NCI-H510A (cell line): ENCODE measurements at places on chromosomes 3 and 15.

DNA sequence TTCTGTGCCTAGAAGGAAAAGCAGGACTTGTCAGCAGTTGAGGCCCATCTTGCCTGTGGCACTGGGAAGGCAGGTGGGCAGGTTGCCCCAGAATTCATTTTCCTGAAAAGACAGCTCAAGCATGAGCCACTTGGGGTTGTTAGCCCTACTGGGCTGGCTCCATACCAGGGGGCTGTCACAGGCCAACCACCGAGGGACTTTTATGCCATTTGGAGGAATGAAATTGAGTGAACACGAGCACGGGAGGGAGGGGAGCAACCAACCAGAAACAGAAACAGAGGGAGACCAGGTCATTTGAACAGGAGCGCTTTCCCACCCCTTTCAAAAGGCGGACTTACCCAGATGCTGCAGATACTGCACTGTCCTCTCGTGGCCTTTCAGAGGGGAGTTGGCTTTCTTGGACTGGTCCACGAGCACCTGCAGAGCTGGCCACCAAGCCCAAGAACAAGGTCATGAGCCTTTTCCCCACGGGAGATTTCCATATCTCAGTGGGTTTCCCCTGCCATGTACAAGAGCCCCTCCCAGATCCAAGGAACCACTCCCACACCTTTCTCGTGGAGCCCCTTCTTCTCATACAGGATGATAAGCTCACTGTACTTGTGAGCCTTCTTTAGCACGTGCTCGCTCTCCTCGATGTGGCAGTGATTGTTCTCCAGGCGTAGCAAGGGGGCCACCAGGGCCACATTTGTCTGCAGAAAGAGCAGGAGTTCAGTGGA, 9.9 kb upstream of the PLA2G4F start:
- no peak for DNase-seq

DNA sequence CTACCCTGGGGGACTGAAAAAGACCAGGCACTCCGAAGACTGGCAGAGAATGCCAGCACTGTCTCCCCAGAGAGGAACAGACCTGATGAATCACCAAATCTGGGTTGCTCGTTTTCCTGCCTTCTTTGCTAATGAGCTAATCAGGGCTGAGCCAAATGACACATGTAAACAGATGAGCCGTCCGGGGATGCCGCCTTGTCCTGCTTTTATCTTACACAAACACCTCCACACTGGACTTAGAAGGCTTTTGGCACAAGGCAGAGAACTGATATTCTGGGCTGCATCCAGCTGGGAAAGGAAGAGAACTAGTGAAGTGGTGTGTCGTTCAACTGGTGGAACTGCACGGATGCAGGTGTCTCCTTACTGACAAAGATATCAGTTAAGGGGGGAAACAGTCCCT, 88.1 kb downstream of the MECOM start:
- no peak for DNase-seq

- DNase-seq, result no peak
Observed at GRCh38 chr3:119300991-119301391, 6.8 kb downstream of the ARHGAP31 start.

DNA sequence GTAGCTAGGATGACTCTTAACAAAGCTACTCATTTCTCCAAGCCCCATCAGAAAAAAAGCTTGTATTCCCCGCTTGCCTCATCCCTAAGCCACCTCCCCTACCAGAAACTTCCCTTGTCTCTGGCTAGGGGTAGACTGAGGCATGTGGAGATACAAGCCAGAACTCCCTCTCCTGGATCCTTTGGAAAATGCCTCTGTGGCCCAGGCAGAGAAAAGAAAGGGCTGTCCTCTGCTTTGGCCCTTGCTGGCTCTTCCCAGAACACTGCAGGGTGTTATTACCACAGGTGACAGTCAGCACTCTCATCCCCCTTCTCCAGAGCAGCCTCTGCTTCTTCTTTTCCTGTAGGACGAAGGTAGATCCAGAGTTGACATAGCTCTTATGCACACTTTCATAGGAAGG, 15.2 kb downstream of the RMDN3 start:
- DNase-seq, result no peak

- DNase-seq, result no peak
Observed at GRCh38 chr3:14368885-14369284, 33.5 kb upstream of the SLC6A6 start.

GRCh38 chr3:139447486-139447885, 28.8 kb downstream of the RBP2 start:
- DNase-seq, result no peak

GRCh38 chr3:71207632-71208031, 375.9 kb downstream of the FOXP1 start:
- no peak for DNase-seq

GRCh38 chr15:96851613-96852012, 521.1 kb downstream of the NR2F2 start:
- no peak for DNase-seq

GRCh38 chr3:72848703-72849081, 447 bp upstream of the SHQ1 start:
- DNase-seq, result no peak

DNA sequence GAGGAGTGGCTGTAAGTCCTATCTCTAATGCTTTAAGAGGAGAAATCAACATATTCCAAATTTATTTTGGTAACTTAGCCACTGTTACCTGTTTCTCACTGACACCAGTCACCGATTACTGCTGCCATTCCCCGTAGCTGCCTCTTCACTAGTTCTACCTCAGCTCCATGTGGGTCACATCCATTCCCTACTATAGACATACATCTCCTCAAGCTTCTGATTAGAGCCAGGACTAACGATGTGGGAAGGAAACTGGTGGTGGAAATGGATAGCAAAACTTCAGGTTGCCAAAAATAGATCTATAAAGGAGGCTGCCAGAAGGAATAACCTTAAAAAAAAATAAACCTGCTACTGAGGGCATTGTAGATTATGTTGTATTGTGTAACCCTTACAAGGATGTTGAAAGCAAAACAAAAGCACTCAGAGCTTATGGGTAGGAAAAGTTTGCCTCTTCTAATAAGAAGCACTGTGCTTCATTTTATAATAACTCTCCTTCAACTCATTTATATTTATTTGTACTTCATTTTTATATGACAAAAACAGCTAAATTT, 56.0 kb downstream of the KAT2B start:
- no peak for DNase-seq

- no peak for DNase-seq
Observed at GRCh38 chr3:14518432-14518802, 21.7 kb downstream of the GRIP2 start.

GRCh38 chr3:135368316-135368715, 573.3 kb downstream of the EPHB1 start:
- DNase-seq, result no peak

GRCh38 chr3:113210604-113211329, 590 bp upstream of the BOC start:
- no peak for DNase-seq

GRCh38 chr3:61858054-61858453, 296.7 kb downstream of the PTPRG start:
- DNase-seq, result no peak

- DNase-seq, result no peak
Observed at GRCh38 chr3:46640927-46641326, 28.6 kb downstream of the FAM240A start.

- no peak for DNase-seq
Observed at GRCh38 chr15:48507416-48508065, 138.0 kb downstream of the FBN1 start.

GRCh38 chr3:47907784-47908183, 104.8 kb downstream of the DHX30 start:
- no peak for DNase-seq

GRCh38 chr15:98438907-98439306, 209.4 kb upstream of the IGF1R start:
- DNase-seq, result no peak

GRCh38 chr15:81291916-81292522, 31.9 kb downstream of the STARD5 start:
- DNase-seq, result no peak

DNA sequence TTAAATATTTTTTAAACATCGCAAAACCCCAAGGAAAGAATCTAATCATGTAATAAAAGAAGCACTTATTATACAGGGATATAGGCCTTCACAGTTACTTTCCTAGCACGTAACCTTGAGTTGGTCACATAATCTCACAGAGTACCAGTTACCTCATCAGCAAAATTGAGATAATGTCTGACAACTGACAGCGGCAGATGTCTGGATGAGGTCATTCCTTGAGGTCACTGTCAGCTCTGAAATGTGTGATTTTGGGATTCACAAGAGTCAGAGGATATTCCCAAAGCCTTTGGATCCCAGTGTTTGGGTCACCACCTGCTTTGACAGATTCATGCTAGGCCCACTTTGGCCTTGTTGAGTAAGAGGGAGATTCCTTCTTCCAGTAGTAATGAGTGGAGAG, 151.4 kb upstream of the SEMA6D start:
- no peak for DNase-seq

DNA sequence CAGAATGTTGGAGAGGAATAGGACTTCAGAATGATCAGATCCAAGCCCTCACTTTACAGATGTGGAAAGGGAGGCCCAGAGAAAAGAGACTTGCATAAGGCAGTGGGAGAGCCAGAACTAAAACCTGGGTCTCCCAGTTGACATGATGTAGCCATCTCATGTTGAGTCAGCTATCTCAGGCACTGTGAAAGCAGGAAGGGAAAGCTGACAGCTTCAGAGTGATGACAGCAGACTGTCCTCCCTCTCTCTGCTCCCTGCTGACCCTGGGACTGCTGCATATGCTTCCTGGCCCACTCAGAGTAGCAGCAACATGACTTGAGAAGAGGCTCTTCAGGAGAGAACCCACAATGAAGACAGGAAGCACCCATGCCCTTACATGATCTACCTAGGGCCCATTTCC, 14.7 kb downstream of the FHIT start:
- DNase-seq, result no peak

- no peak for DNase-seq
Observed at GRCh38 chr3:77489216-77489615, 449.3 kb downstream of the ROBO2 start.

DNA sequence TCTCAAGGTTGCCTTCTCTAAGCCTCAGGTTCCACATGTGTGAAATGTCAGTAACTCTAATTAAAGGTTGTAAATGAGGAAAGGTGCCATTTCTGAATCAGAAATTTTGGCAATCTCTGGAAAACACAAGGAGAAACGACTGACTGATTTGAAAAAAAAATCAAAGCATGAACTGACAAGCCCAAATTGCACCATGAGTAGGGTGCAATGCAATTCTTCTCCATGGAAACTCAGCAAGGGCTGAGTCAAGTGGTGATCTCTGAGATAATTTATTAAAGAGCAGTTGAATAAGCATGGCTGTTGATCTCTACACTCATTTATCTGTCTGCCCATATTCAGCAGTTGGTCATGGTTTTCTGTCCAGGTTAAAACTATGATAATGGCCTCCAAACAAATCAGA, 201.6 kb upstream of the CMC1 start:
- DNase-seq, result no peak

DNA sequence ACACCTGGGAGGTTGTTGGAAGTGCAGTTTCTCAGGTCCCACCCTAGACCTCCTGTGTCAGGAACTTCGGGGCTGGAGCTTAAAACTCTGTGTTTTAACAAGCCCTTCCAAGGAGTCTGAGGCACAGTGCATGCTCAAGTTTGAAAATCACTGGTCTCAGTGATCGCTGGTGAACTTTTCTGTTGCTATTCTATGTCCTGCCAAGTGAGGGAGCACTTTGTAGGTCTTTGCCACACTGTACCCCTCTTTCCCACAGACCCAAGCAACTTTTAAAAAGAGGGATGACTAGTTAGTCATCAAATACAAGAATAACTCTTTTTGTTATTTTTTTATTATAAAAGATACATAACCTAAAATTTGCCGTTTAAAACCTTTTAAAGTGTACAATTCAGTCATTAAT, 133.7 kb downstream of the AGBL1 start:
- no peak for DNase-seq

DNA sequence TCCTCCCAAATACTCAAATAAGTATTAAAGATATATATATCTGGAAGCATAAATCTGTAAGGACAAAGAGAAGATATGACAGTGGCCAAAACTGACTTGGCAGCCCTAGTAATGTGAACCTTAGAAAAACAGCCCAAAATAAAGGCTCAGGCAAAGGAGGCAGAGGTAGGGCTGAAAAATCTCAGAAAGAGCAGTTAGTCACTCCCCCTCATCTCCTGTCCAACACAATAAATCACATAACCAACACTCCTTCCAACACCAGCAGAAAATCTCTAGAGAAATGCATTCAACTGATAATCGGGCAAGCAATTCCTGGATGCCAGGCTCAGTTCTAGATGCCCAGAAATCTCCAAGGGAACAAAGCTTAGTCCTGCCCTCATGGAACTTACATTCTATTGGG, 22.1 kb upstream of the CHRM5 start:
- no peak for DNase-seq

- DNase-seq, result no peak
Observed at GRCh38 chr3:188840290-188840689, 331.5 kb upstream of the TPRG1 start.

DNA sequence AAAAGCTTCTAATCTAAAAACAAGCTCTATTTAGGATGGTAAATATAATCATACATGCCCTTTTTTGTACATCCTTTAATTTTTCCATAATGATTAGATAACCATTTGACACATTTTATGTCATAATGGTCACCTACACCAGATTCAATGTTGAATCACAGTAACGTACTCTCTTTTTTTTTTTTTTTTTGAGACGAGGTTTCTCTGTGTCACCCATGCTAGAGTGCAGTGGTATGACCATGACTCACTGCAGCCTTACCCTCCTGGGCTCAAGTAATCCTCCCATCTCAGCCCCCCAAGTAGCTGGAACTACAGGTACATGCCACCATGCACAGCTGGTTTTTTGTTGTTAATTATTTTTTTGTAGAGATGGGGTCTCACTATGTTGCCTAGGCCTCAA, 49.2 kb downstream of the PROS1 start:
- no peak for DNase-seq

GRCh38 chr3:30779686-30780287, 114.7 kb downstream of the GADL1 start:
- no peak for DNase-seq
